H9 (cell line): ENCODE measurements at places on chromosomes 16 and 17. TPM values are rescaled to one million over a fixed set of nuclear protein-coding genes. Genes with fewer than 3 reads are reported as not detected.

DNA sequence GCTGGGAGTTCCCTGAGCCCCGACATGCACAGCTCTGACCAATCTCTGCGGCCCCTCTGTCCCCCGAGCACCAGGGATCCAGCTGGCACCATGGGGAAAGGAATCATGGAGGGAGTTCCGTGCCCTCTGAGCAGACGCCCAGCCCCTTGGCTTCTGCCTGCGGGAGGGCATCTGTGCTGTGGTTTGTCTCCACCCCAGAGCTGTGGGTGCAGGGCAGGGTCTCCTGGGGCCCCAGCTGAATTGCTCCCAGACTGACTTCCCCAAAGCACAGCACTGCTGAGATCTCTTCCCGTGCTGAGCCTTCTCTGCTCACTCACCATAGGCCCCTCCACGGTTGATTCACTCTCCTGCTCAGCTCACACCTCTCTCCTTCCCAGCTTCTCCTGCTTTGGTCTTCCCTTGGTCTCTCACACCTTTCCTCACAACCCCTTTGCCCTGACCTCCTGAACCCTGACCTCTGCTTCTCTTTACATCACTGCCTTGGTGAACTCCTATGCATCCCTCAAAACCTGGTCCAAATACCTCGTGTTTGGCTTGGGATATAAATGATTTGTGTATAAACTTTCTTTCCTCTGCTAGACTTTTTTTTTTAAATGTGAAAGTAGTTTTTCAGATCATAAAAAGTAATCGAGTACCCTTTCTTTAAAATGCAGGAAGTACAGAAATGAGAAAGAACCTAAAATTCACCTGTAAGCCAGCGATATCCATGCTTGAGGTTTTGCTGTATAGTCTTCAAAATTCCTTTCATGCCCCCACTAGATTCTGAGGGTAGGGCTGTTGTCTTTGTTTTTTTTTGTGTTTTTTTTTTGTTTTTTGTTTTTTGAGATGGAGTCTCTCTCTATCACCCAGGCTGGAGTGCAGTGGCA lies 265.3 kb downstream of the SEC14L1 start:
- no peak for DNase-seq

DNA sequence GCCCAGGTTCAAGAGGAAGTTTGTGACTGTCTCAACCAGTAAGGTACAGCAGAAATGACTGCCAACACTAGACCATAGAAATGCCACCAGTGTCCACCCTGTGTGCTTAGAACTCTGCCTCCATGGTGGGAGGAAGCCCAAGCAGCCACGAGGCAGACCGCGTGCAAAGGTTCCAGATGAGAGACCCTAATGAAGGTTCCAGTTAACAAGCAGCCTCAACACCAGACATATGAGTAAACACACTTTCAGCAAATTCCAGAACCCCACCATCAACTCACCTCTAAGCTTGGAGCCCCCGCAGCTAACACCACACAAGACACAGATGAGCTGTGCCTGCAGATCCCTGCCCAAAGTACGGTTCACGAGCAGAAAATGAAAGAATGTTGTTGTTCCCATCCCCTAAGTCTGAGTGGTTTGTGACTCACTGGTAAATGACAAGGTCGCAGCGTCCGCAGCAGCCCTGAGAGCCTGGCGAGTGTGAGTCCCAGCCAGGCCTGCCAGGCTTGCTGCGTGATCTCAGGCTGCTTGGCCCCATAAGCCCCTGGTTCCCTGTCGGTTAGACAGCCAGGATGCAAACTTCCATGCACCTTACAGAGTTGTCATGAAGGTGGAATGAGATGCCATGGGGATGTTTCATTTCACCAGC lies 193.7 kb downstream of the C16orf95 start:
- no peak for DNase-seq

Gene ALKBH5
- total RNA-seq, result 89.8 and 92.5 TPM in 2 replicates

DNA sequence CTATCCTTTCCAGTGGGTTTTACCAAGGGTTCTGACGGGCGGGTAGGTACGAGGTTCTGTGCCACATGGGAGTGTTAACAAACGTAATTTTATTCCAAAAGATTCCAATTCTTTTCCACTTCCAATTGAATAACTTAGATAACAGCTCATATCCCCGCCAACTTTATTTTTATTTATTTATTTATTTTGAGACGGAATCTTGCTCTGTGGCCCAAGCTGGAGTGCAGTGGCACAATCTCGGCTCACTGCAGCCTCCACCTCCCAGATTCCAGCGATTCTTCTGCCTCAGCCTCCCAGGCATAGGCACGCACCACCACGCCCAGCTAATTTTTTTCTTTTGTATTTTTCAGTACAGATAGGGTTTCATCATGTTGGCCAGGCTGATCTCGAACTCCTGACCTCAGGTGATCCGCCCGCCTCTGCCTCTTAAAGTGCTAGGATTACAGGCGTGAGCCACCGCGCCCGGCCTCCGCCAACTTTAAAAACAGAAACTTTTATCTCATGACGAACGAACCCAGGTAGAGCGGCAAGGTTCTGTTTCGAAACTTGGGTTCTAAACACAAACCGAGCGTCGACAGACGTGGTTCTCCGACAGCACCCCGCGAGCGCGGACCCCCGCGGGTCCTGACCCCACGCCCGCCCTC lies 613 bp downstream of the ECI1 start:
- no peak for DNase-seq

Gene KRT36
- total RNA-seq, result not detected in 2 replicates

Gene C17orf113
- 1.0 and 1.2 TPM in 2 replicates for total RNA-seq

GRCh38 chr16:81712681-81713080 lies 66.4 kb upstream of the PLCG2 start:
- DNase-seq, result no peak

GRCh38 chr17:48011405-48012150 lies 26.0 kb downstream of the COPZ2 start:
- DNase-seq, result peak; percentile 79

DNA sequence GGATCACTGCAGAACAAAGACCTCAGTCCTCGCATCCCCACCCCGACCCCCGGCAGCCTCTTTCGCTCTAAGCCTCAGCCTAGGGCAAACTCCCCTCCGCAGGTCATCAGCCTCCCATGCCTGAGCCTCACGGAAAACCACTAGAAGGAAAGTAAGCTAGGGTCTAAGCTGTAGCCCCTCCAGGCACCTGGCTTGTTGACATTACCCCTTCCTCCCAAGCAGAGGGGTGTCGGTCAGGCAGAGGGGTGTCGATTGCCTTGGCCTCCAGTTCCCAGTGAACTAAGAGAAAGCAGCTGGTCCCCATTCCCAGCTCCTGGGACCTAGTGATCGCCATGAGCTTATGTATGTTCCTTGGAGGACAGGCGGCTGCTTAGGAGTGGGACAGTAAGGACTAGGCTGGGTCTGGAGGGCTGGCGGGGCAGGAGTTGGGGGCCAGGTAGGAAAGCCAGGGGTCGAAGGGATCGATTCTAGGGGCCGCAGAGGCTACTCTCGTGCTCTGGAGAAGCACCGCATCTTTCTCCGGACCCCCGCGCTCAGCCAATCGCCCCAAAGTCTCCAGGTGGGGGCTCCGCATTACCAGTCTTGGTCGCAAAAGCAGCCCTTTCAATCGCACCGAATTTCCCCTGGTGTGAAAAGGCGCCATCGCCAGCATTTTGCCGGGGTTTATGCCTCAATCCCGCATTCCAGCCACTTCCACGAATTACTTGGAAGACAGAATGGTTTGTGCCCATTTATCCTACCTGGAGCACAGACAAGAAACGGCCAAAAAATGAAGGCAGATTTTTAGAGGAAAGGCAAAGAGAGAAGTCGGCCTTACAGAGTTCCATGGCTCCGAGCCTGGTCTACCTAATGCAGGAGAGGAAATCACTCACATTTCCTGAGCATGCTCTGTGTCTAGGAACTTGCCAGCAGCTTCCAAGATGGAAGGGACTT lies 21.3 kb upstream of the HOXB13 start:
- DNase-seq, result peak; percentile 64

DNA sequence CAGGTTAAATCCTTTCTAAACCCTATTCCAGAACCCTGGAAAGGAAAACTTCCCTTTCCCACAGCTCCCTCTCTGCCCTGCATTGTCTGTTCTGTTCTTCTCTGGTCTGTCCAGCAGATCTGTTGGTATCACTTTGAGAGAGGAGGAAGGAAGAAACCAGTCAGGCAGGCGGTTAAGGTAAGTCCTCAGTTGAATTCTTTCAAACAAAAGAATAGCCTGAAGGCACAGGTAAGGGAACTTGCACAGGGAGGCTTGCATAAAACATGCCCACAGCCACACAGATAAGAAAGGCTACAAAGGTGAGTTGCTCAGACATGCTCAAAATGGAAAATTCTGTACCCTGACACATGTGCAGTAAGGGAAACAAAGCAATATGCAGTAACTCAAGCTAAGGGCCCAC lies 595.7 kb upstream of the CDH5 start:
- DNase-seq, result no peak

GRCh38 chr17:21258593-21258992 lies 5.4 kb upstream of the NATD1 start:
- no peak for DNase-seq

GRCh38 chr17:43998552-43998951 lies 5.9 kb upstream of the NAGS start:
- DNase-seq, result no peak

DNA sequence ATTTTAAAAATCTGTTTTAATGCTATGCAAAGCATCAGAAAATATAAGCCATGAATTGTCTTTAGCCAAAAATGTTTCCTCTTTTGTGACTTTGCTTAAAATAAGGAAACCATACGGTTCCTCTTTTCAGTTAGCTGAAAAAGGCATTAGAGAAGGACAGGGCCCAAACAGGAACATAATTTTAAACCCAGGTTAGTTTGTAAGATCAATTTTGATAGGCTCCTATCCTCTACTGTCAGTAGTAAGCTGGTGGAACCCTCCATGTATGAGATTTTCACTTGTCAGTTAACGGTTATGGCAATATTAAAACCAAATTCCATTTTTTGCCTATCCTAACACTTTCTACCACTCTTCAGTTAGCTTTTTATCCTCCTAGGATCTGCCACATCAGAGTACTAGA lies 4.3 kb downstream of the EVI2B start:
- DNase-seq, result no peak

DNA sequence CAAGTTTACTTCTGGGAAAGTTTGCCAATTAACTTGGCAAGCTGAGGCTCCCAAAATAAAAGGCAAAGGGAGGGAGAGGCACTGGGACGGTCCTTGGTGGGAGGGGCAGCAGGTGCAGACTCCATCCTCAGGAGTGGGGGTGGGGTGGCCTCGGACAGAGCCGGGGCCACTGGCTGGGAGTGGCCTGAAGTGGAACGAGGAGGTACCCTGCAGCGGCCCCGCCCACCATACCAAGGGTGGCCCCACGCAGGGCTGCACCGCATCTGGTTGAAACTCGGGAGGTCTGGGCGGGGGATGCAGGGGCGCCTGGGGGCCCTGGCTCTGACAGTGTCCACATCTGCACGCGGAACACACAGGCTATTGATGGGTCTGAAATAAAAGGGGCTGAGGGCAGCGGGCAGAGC lies 42.4 kb upstream of the SLC38A10 start:
- DNase-seq, result peak; percentile 57

GRCh38 chr17:10058921-10059683 lies 139.3 kb downstream of the GAS7 start:
- no peak for DNase-seq

Gene ALOX15B
- 0.11 TPM in 1 of 2 replicates, not detected in the other for total RNA-seq

Gene MMP15
- 32.9 and 33.6 TPM in 2 replicates for total RNA-seq

DNA sequence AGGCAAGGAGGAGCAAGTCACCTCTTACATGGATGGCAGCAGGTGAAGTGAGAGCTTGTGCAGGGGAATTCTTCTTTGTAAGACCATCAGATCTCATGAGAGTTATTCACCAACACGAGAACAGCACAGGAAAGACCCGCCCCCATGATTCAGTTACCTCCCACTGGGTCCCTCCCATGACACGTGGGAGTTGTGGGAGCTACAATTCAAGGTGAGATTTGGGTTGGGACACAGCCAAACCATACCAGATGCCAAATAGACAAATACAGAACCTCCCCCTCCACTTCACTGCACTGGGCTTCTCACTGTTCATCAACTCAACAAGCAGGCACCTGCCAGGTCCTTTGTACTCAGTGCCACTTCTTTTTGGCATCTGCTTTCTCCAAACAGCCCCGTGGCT lies 100.2 kb downstream of the WSCD1 start:
- DNase-seq, result no peak

DNA sequence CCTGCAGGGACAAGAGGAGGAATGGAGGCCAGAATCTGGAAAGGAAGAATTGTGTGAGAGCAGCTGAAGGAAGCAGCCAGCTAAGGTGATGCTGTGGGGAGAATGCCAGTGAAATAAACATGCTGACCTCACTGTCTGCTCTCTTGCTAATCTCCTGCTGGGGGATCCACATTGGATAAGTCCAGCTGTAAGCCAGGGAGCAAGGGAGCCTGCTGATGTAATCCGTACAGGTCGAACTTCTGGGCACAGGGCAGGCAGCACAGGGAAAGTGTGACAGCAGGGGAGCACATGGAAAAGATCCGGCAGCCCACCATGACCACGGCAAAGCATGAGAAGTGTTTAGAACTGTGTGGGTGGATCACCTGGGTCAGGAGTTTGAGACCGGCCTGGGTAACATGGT lies 7.5 kb upstream of the XPO6 start:
- no peak for DNase-seq

DNA sequence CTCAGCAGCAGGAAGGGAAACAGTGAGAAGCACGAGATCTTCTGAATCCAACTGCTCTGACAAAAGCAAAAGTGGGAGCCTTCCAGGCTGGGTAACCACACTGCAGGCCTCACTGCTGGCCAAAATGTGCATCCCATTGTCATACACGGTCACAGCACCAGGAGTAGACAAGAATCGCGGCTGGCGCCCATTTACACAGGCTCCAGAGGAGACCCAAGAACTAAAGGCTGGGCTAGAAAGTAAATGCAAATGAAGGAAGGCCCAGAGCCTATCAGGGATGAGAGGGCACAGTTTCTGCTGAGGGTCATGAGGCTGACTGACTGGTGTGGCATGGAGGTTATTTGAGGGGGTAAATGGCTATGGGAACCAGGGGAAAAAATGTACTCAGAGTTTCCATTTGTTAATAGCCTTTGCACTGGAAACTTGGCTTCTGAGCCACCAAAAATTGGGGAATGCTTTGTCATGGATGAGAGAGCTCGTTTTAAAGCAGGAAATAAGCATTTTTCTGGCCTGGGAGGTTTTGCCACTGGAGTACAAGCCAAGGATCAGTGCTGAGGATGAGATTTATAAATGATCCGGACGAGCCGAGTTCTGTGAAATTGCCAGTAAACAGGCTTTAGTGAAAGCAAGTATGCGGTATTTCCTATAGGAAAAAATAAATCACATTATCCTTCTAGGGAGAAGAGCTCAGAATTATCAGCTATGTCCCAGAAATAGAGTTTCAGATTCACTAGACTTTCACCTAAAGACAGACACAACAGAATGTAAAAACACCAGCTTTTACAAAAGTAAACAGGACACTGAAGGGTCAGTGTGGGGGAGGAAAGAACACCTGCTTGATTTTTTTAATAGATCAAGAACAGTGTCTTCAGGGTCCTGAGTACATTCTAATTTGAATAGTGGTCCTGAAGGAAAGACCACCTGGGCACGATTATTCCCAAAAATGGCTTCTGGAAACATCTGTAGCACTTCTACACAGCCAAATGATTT lies 66.9 kb upstream of the GSG1L start:
- no peak for DNase-seq

GRCh38 chr17:27946513-27946912 lies 53.3 kb upstream of the LYRM9 start:
- DNase-seq, result no peak
